Kidney epithelial cell (primary cell): ENCODE measurements at places on chromosomes 16 and 17.

DNA sequence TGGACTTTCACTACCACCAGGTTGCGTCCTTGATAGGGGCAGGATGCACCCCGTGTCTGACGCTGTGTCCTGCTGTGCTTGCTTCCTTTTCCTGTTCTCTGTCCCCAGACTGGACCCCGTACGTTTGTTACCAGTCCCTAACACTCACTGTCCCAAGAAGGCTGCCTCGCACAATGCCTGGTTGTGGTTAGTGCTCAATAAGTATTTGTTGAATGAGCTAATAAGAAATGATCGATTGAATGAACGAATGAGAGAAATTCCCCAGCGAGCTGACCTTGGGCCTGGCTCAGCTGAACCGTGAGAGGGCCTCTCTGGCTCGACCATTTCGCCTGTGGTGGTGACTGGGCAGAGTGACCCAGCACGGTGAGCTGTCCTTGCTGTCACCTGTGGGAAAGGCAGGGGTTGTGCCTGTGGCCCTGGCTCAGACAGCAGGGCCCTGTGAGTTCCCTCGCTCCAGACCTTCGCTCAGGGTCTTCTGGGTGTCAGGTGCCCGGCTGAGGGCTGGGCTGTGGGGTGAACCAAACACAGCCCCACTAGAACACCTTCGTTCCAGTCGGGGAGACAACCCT lies 20.9 kb downstream of the CMIP start:
- no peak for DNase-seq

DNA sequence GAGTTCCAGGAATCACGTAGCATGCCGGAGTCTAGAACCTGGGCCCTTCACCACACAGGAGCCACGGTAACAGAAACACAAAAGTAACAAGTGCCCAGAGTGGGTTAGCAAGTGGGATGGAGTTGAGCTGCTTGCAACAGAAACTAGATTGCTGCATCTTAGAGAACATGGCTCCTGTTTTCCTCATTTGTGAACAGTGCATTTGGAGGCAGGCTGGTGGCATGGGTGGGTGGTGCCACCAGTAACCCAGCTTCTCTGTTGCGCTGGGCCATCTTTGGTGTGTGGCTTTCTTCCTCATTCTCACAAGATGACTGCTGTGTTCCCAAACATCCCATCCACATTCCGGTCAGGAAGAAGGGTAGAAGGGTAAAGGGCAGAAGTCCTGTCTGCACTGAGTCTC lies 95.5 kb downstream of the KATNIP start:
- DNase-seq: no peak

GRCh38 chr17:44197980-44198720 lies 1.5 kb downstream of the ATXN7L3 start:
- DNase-seq: no peak

GRCh38 chr16:70786020-70786755 lies 14.8 kb downstream of the VAC14 start:
- DNase-seq: no peak

DNA sequence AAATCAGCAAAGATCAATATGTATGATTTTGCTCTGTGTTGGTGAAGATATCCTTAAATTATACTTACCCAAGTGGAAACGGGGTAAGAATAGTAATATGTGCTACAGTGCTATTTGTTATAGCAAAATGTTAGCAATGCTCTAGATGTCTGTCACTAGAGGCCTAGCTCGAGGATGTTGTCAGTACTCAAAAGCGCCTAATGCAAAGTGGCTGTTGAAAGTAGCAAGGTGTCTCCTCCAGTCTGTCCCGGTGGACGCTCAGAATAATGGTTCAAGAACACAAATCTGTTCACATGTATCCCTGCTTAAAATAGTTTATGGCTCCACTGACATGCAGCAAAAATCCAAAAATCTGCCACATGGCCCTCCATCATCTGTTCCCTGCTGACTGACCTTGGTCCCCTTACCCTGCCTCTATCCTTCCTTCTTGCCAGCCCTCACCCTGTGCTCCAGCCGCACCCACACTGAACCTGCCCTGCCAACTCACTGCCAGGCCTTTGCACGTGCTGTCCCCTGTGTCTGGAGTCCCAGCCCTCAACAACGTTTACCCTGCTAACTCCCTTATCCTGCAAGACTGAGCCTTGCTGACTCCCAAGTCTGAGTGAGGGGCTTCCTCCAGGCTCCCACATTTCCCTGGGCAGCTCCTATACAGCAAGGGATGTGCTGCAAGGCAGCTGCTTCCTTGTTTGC lies 9.6 kb upstream of the RNF112 start:
- DNase-seq: no peak

GRCh38 chr16:7614021-7614795 lies 281.6 kb downstream of the RBFOX1 start:
- no peak for DNase-seq

GRCh38 chr17:7437950-7438614 lies 1.2 kb upstream of the FGF11 start:
- DNase-seq: no peak

DNA sequence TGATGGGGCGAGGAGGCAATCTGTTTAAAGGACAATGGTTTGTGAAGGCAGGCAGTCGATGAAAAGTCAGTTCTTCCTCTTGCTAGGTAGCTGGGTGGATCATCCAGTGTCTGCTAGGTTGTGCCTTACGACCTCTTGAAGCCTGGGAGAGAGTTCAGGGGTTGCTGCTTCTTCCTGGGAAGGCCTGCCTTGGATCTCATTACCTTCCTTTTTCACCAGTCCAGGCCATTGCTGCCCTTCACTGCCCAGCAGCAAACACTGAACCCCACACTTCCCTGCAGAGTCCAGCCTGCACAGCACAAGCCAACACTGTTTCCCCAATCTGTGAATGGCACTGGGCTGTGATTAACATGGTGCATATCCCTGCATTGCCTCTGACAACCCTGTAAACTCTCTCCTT lies 24.7 kb downstream of the HS3ST2 start:
- no peak for DNase-seq

DNA sequence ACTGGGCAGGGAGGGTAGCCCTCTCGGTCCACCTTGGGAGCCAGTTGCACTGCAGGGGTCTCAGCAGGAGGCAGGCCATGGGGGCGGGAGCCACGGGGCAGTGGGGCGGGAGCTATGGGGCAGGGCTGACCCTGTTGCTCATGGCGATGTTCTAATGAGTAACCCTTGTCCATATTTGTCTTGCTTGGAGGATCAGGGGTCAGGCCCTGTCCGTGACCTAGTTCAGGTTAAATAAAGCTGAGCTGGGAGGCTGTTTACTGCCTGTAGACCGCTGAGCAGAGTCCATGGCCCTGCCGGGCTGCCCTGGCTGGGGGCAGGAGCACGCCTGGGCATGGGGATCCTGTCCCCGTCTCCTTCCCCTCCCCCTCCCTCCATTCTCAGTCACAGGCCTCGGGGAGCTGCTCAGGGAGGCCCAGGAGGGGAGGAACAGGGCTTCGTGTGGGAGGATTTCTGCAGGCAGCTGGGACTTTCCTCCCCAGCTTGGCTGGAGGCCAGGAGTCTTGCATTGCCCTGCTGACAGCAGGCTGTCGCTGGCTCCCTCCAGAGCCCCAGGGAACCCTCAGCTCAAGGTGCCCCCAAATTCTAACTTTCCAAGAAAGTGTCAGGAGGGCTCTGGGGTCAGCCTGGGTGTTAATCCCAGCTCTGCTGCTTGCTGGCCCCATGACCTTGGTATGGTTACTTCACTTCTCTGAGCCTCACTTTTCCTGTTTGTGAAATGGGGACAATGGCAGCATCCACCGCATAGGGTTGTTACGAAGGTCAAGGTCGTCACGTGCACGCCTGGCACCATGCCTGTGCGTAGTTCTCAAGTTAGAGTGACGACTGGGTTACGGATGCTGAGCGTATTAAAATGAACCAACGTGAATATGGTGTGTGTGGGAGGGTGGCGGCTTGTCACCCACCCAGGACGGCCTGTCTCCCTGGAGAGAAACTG lies 6.1 kb upstream of the SERPINF2 start:
- no peak for DNase-seq

DNA sequence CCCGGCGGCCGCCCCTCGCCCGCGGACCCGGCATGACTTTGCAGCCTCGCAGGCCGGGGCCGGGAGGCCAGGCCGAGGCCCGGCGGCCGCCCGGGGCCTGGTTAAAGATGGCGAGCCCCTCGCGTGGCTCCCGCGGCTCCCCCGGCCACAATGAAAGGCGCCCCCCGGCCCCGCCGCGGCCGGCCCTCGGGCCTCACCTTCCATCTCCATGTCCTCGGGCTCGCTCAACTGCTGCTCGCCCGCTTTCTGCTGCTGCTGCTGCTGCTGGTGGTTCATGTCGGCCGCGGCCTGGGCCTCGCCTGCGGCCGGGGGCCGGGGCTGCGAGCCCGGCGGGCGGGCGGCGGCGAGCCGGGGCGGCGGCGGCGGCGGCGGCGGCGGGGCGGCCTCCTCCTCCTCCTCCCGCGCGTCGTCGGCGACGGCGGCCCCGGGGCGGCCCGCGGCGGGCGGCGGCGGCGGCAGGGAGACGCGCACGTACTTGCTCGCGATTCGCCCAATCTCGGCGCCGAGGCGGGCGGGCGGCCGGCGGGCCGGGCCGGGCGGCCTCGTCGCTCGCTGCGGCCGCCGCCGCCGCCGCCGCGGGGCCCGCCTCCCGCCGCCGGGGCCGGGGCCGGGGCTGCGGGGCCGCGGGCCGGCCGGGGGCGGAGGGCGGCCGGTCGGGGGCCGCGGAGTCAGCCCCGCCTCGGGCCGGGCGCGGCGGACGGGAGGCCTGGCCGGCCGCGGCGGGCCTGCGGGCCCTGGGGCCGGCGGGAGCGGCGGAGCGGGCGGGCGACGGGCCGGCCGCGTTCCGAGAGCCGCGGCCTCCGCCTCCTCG lies 491 bp downstream of the USP7 start:
- DNase-seq: no peak
